ENCODE measurements at places on chromosomes 7 and 10. TPM values are rescaled to one million over a fixed set of nuclear protein-coding genes. Genes with fewer than 3 reads are reported as not detected.

The CCDC146 gene
- 3.3 TPM for total RNA-seq

GRCh38 chr10:30573721-30574431, 55.7 kb downstream of the LYZL2 start:
- no peak for DNase-seq
- no peaks in the 10 kb centered on the region for H3K36me3 ChIP-seq
- H3K27ac ChIP-seq = no peak overlapping the region

DNA sequence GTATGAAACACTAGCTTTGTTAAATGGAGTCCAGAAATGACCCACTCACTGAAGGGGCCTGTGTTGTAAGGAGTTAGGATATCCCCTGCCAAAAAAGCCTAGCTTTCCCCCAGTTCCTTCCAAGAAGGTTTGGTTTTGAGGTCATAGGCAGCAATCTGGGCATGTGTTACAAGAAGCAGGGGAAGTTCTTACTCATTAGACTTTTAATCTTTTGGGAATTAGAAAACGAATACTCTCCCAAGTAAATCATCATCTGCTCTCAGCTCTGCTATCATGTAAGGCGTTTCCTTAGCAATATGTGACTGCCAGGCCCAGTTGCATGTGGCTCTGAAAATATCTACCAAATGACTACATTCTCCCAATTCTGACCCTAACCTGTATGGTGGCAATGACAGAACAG, 3.7 kb downstream of the NOD1 start:
- peaks cover 52% of the 10 kb centered on the region for H3K4me1 ChIP-seq
- no peak overlapping the region for H3K27ac ChIP-seq
- H3K4me3 ChIP-seq = no peak overlapping the region
- peak; percentile 22 for DNase-seq
- H3K36me3 ChIP-seq = no peaks in the 10 kb centered on the region
- no peaks in the 10 kb centered on the region for H3K27me3 ChIP-seq

GRCh38 chr10:72334825-72335393, 19.8 kb downstream of the DNAJB12 start:
- H3K36me3 ChIP-seq = no peaks in the 10 kb centered on the region
- H3K27ac ChIP-seq = peak overlapping the region; percentile 99
- peak; percentile 95 for DNase-seq
- H3K4me1 ChIP-seq = peaks cover 77% of the 10 kb centered on the region
- no peak overlapping the region for H3K4me3 ChIP-seq

DNA sequence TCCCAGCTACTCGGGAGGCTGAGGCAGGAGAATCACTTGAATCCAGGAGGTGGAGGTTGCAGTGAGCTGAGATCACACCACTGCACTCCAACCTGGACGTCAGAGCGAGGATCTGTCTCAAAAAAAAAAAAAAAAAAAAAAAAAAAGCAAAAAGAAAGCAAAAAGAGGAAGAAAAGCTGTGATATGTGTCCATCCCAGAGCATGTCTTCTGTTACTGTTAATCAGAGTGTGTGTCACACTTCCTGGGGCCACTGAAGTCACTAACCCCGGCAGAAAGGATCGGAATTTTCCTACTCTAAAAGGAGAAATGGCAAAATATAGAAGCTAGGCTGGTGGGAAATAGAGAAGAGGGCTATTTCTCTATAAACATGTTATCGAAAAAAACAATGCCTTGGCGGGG, 11.9 kb downstream of the PIK3AP1 start:
- H3K27ac ChIP-seq = no peak overlapping the region
- peaks cover 2% of the 10 kb centered on the region for H3K36me3 ChIP-seq
- no peak for DNase-seq
- no peaks in the 10 kb centered on the region for H3K27me3 ChIP-seq
- no peaks in the 10 kb centered on the region for H3K4me1 ChIP-seq
- H3K4me3 ChIP-seq = no peak overlapping the region

- H3K27me3 ChIP-seq = peaks cover 3% of the 10 kb centered on the region
- DNase-seq = no peak
- peaks cover 17% of the 10 kb centered on the region for H3K4me1 ChIP-seq
- no peak within 1 kb of the TSS for H3K4me3 ChIP-seq
- no peak within 1 kb of the TSS for H3K27ac ChIP-seq
Observed at GRCh38 chr7:97005183-97006054, at the start of gene DLX6. DLX6 (plus strand) TSS chr7:97005553; CDS start chr7:97005978, 425 bp downstream.

DNA sequence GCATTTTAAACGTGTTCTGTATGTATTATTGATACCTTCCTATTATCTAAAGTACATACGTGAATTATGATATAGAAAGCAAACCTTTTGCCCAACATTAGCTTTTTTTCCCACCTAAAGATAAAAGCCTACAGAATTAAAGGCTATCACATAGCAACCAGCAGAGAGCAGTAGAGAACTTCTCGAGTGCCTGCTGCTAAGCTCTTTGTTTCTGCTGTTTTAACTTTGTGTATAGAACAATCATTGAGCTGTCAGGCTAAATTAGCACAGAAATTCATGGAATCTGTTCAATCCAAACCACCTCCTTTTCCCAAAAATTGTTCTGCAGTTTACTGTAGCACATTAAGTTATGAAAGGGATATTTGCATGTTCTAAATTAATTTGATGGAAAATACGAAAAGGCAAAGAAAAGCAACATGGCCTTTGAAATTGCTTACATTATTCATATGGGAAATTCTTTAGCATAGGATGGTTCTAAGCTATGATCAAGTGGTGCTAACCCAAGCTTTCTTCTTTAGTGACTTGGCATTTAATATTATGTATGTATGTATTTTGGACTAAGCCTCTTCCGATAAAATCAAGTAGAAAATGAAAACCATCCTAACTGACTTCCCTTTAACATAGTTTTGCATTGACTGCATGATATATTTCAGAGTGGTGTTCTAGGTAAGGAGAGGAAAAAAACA, 1288.5 kb downstream of the GATA3 start:
- H3K4me3 ChIP-seq = no peak overlapping the region
- no peak overlapping the region for H3K27ac ChIP-seq
- H3K4me1 ChIP-seq = no peaks in the 10 kb centered on the region
- H3K36me3 ChIP-seq = no peaks in the 10 kb centered on the region
- DNase-seq = no peak

- H3K4me1 ChIP-seq = no peaks in the 10 kb centered on the region
- DNase-seq = no peak
- no peak overlapping the region for H3K4me3 ChIP-seq
- no peaks in the 10 kb centered on the region for H3K27me3 ChIP-seq
Observed at GRCh38 chr7:134553976-134554375, 5.1 kb downstream of the AKR1B15 start.

- peaks cover 4% of the 10 kb centered on the region for H3K4me1 ChIP-seq
- no peaks in the 10 kb centered on the region for H3K36me3 ChIP-seq
- no peak for DNase-seq
- H3K27me3 ChIP-seq = no peaks in the 10 kb centered on the region
- H3K4me3 ChIP-seq = no peak overlapping the region
Observed at GRCh38 chr10:33012306-33012705, 54.3 kb upstream of the ITGB1 start.

DNA sequence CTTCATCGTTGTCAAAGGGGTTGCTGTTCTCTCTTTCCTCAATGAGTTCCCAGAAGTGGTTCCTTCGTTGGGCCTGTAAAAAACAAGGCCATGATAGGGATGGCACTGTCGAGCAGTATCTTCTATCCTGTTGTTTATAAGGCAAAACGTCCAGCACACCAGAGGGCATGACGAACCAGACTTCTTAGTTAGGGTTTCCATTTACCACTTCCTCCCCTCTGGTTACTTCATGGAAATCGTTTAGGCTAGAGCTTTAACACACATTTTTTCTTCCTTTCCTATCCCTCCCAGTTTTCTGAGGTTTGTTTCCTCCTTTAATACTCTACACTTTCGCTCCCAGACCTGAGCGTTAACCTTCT, 24.7 kb downstream of the MKRN1 start:
- DNase-seq = no peak
- no peak overlapping the region for H3K4me3 ChIP-seq
- H3K36me3 ChIP-seq = peaks cover 8% of the 10 kb centered on the region
- H3K27me3 ChIP-seq = no peaks in the 10 kb centered on the region
- H3K4me1 ChIP-seq = peaks cover 35% of the 10 kb centered on the region
- peak overlapping the region; percentile 22 for H3K27ac ChIP-seq

DNA sequence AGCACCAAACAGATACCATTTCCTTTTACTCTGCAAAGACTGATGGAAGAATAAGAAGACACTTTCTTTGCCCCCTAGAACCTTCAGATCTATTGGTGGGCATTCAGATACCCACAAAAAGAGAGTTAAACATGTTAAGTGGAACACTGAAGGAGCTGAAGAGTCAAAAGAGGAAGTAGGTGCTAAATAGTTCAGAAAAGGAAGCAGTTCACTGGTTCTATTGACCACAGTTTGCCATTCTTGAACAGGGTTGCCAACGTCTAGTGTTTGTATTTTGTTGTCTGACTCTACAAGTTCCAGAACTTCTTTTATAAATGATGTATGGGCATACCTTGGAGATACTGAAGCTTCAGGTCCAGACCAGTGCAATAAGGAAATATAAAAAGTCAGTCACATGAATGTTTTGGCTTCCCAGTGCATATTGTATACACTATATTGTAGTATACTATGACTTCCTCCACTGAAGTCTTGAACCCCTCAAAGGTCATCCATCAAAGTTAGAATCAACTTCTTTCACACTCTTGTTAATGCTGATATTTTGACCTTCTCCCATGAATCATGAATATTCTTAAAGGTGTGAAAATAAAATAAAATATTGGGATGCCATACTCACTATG, 47.5 kb upstream of the AGR3 start:
- H3K4me3 ChIP-seq = no peak overlapping the region
- H3K36me3 ChIP-seq = no peaks in the 10 kb centered on the region
- no peaks in the 10 kb centered on the region for H3K27me3 ChIP-seq
- H3K27ac ChIP-seq = no peak overlapping the region
- DNase-seq = no peak
- peaks cover 7% of the 10 kb centered on the region for H3K4me1 ChIP-seq

GRCh38 chr10:97499561-97500296, 1.0 kb downstream of the UBTD1 start:
- H3K27me3 ChIP-seq = no peaks in the 10 kb centered on the region
- peak overlapping the region; percentile 91 for H3K27ac ChIP-seq
- peaks cover 38% of the 10 kb centered on the region for H3K4me1 ChIP-seq
- peak overlapping the region; percentile 70 for H3K4me3 ChIP-seq

DNA sequence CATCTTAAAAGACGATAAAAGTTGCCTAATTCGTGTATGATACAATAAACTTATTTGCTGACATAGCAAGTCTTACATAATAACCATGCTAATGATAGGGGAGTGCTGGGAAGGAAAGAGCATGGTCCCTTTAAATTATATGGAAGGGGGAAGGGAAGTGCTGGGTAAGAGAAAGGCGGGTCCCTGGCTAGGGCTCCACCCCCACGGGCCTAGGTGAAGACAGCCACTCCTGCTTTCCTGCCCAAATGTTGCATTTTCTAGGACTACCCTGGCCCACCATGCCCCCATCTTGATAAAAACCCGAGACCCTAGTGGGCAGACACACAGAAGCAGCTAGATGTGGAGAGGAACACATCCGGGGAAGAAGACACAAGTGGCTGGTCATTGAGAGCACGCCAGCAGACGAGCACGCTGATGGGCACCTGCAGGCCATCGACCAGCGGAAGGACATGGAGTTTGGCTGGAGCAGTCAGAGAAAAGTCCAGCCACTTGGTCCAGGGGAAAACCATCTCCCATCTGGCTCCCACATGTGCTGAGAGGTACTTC, 328.7 kb downstream of the ARL4A start:
- no peaks in the 10 kb centered on the region for H3K4me1 ChIP-seq
- no peaks in the 10 kb centered on the region for H3K27me3 ChIP-seq
- no peak overlapping the region for H3K4me3 ChIP-seq
- H3K36me3 ChIP-seq = no peaks in the 10 kb centered on the region
- no peak overlapping the region for H3K27ac ChIP-seq
- DNase-seq = no peak

DNA sequence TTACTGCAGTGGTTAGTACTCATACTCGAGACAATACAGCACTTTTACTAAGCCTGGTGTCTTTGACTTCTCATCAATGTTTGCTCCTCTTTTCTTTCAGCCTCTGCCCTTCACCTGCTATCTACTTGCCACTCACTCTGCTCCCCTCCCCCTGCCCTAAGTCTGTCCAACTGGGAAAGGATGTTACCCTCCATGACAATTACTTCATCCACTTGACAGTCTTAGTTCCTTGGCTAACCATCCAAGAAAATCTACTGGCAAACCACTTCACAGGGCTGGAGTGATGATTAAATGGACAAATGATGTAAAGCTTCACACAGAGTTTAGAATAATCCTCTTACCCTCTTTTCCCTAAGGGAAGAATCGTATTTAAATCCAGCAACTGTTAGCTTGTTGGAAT, 8.2 kb upstream of the DLD start:
- H3K4me3 ChIP-seq = no peak overlapping the region
- H3K27ac ChIP-seq = no peak overlapping the region
- H3K27me3 ChIP-seq = no peaks in the 10 kb centered on the region
